Fibroblast of skin of scalp (primary cell): ENCODE measurements at places on chromosomes 5 and 9.

DNA sequence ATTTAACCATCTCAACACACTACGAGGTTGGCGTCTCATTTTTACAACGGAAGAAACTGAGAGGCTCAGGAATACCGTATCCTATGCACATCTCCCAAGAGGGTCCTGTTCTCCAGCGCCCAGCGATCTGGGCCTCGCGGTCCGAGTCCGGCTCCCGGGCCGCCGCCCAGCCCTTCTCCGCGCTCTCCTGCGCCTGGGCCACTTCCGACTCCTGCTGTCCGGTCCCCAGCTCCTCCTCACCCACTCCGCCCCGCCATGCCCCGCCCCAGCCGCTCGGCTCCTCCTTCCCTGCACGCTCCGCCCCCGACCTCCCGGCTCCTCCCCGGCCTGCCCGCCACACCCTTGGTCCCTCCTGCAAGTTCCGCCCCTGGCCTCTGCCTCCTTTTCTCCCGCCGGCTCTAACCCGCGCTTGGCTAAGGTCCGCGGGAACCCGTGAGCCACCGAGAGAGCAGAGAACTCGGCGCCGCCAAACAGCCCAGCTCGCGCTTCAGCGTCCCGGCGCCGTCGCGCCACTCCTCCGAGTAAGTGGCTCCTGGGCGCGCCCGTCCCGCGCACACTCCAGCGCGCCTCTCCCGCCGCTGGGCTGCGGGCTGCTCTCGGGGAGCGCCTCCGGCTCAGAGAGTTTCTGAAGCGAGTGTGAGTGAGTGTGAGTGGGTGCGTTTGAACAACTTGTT lies 87.3 kb upstream of the TNFAIP8 start:
- DNase-seq, result peak; percentile 93

DNA sequence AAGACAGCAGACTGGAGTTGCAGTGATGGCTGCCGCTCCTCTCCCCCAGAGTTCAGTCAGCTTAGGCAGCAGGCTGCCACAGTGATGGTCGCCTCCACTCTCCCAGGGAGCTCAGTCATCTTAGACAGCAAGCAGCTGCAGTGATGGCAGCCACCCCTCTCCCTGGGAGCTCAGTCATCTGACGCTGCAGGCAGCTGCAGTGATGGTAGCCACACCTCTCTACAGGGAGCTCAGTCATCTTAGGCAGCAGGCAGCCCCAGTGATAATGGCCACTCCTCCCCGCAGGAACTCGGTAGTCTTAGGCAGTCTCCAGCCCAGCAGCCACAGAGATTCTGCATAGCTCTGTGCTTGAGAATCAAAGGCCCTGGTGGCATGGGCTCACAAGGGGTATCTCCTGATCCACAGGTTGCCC lies 582.7 kb downstream of the DTWD2 start:
- peak; percentile 39 for DNase-seq

- DNase-seq, result no peak
Measured at GRCh38 chr9:84874022-84874421, 204.5 kb downstream of the NTRK2 start.

DNA sequence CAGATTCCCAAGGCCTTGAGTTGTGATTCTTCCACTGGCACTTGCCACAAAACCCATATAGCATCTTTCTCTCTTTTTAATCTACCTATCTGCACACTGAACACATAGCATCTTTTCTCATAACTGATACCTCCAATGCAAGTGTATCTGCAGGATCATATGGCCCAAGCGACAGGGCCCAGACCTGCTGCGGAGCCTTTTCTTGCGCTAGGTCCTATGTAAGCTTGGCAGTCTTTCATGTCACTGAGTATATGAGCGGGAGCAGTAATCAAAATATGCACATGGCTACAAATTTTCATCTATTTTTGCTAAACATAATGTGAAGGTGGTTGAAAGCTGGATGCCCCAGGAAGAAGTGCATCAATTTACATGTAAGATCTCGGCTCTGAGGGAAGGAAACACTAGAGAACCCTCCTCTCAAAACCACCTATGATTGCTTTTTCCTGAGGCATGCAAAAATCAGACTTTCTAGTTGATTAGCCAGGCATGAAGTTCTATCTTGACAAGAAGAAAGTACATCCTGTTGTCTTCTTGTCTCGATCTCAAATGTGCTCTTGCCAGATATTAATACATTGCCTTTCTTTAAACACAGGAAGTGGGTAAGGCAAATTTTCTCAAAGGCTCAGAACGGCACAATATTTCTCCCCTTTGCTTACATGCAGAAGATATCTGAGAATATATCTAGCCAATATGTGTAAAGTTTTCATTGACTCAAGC lies 26.9 kb upstream of the CEMIP2 start:
- DNase-seq, result no peak

- no peak for DNase-seq
Measured at GRCh38 chr9:75482566-75482965, 394.3 kb downstream of the OSTF1 start.

DNA sequence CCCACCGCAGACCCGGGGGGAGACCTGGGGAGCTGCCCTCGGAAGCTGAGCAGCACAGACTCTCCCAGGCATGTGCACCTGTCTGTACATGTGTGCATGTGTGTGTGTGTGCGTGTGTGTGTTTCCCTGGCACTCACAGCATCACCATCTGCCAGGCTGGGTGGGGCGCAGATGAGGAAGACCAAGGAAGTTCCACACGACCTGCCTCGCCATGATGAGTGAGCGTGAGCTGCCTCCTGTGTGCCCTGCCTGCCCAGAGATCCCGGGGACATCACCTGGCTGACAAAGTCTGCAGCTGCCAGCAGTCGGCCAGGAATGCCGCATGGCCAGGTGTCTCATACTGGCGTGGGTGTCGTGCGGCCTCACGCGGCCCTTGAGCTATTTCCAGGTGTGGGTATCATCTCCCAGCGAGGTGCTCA lies 4.0 kb upstream of the GPSM1 start:
- no peak for DNase-seq

- no peak for DNase-seq
Measured at GRCh38 chr5:43973318-43973717, 370.3 kb downstream of the NNT start.

GRCh38 chr5:146703899-146704298 lies 174.7 kb downstream of the PPP2R2B start:
- DNase-seq, result no peak

DNA sequence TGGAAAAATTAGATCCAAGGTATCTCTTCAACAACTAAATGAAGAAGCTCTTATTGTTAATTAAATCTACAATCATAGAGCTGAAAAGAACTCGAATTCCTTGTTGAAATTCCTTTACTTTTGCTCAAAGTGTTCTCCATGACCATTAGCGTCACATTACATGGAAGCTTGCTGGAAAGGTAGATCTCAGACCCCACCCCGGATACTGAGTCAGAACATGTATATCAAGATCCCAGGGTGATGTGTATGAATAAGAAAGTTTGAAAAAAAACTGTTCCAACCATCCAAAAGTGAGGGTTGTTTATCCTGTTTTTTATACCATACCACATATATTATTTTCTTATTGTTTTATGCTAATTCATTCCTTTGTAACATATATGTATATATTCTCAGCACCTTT lies 237.1 kb upstream of the PUM3 start:
- no peak for DNase-seq

DNA sequence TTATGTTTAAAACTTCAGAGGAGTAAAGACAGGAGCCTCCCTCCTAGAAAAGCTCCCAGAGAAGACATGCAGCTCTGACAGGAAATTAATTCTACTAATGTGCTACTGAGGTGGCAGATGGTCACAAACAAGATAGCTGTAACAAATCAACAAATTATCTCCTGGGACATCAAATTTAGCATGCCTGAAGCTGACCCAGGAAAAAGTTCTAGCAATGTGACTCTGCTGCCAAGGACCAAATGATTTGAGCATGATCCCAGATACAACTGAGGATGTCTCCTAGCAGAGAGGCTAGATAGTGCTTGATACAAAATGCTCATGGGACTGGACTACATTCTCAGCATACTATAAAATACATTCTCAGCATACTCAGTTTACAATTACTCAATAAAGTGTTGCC lies 413.5 kb upstream of the SMC2 start:
- DNase-seq, result no peak

GRCh38 chr9:35967042-35967441 lies 9.1 kb upstream of the OR2S2 start:
- DNase-seq, result no peak

DNA sequence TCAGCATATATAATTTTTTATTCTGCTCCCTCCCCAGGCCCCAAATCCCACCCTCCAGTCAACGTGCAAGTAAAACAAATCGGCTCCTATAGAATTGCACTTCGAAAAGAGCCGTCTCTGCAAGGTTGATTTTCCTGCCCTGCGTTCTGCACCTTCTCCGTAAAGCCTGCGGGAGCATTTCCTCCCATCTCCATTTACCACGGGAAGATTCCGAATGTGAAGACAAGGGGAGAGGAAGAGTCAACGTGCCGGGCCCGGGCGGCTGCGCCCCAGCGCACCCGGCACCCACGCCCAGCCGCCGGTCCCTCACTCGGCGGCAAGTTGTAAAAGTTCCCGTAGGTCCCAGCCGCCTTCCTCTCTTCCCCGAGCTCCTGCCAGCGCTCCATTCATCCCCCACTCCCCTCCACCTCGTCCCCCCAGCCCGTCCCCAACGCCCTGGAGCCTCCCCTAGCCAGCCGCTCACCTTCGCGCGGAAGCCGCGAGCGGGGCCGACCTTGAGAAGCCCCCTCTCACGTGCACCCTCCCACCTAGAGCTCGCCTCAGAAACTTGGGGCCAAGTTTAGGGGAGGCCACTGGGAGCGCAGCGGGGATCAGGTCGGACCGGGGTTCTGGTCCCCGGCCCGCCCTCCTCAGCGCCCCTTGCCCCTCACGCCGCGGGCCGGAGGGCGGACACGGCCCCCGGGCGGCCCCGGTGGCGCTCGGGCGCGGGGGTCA lies 431 bp downstream of the BNC2 start:
- peak; percentile 18 for DNase-seq

- DNase-seq, result no peak
Measured at GRCh38 chr5:38657020-38657419, 100.6 kb upstream of the LIFR start.

GRCh38 chr9:22392523-22392922 lies 54.1 kb upstream of the DMRTA1 start:
- DNase-seq, result no peak

DNA sequence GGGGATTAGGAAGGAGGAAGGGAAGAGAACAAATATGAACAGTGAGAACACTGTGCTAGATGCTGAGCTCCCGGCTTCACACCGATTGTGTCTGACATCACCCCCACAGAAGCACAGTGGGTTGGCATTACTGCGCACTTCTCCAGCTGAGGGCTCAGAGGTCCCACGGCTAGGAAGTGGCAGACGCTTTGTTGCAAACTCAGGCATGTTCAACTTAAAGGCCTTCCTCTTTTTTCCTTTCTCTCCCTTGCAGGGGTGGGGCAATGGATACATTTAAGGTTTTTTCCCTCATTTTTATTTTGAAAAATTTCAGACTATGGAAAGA lies 15.5 kb upstream of the SHB start:
- no peak for DNase-seq

GRCh38 chr5:102561894-102562760 lies 63.3 kb upstream of the SLCO6A1 start:
- peak; percentile 10 for DNase-seq

- no peak for DNase-seq
Measured at GRCh38 chr9:13266167-13266566, 13.3 kb downstream of the MPDZ start.

DNA sequence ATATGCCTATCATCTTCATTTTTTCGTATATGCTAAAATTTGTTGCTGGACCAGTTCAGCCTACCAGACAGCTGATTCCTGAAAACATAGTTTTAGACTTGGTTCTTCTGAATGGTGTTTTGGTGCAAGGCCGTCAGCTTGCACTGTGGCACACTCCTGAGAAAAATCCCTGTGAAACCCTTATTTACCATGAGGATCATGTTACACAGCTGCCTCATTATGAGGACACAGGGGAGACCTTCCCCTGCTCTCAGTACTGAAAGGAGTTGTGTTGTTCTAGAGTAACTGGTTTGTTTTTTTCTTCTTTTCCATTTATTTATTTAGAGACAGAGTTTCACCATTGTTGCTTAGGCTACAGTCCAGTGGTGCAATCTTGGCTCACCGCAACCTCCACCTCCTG lies 37.6 kb downstream of the MAST4 start:
- no peak for DNase-seq

DNA sequence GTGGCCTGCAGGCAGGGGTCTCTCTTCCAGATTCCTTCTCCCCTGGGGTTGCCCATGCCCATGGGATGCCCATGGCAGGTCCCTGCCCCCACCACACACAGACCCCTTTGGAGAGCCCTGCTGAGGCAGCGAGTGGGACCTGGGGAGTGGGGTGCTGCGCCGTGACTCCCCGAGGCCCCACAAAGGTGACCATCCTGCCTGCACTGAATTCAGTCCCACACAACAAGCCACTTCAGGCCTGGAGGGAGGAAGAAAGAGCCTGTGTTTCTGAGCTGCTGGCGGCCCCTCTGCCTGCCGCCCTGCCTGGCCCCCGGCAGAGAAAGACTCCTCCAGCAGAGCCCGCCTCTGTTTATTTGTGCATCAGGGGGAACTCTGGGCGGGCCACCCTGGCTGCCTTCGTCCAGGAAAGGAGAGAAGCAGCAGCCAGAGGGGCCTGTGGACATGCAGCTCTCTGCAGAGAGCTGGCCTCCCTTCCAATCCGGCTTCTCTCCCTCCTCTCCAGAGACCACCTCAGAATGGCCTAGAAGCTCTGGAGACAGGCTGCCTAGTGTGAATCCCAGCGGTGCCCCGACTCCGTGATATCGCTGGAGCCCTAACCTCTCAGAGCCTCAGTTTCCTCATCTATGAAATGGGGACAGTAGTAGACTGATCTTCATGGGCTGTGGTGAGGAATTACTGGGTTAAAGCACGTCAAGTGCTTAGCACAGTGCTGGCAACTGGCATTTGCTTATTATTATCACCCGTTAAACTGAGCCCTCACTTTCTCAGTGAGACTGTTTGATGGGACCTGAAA lies 72.9 kb downstream of the COL27A1 start:
- DNase-seq, result no peak

DNA sequence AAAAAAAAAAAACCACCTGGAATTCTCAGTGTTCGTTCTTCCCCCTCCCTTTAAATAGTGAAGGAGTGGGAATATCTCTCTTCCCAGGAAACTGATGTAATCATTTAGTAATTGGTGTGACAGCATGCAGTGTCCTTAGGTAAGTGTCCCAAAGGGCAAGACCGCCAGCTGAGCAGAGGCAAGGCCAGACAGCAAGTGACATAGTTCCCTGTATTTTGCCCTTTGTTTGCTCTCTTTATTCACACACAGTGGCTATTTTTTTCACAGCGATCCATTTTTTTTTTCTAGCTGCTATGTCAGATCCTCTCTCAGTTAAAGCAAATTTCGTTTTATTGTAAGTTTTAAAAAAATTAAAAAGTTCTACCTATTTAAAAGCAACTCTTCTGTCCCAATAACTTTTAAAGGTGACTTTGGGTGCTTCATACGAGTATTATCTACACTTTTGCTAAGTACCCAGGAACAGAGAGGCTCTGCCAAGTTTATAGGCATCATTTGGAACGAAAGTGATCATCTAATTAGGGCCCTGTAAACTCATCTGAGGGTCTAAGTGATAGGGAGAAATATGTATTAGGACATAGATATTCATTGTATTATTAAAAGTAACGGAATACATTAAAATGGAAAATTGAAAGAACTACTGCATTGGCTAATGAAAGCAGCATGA lies 98.2 kb upstream of the ALDH1A1 start:
- DNase-seq, result peak; percentile 47

GRCh38 chr9:70085241-70085640 lies 41.6 kb downstream of the MAMDC2 start:
- peak; percentile 59 for DNase-seq
